Stimulated activated CD8-positive, alpha-beta memory T cell treated with anti-CD3 and anti-CD28 coated beads, Interleukin-4, amount 100 ng/mL, for 1 hour (primary cell): ENCODE measurements at places on chromosomes 5 and 9.

DNA sequence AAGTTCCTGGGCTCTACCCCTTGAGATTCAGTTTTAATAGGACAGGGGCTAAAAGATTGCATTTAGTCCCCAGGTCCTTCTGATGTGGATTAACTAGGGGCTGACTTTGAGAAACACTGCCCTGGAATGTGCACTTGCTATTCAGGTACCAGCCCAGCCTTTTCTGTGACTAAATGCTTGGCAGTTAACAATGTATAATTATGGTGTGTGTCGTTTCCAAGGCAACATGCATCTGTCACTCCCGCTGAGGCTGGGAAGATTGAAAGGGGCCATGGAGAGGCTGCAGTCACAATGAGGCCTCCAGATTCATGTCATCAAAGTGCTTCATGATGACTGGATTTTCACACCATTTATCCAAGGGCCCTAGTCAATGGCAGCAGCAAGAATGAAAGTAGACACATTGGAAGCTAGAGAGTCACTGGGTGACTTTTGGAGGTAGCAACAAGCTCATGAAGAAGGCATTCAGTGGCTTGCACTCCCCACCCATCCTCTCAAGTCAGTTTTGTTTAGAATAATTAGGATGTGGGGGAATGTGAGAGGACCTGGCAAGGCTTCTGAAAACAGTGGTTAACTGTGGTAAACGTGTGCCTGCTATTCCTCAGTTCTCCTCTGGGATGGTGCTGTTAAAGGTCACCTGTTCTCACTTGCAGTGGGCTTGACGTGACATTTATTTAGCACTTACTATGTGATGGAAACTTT is 28.3 kb downstream of the RAI14 start:
- DNase-seq: no peak

DNA sequence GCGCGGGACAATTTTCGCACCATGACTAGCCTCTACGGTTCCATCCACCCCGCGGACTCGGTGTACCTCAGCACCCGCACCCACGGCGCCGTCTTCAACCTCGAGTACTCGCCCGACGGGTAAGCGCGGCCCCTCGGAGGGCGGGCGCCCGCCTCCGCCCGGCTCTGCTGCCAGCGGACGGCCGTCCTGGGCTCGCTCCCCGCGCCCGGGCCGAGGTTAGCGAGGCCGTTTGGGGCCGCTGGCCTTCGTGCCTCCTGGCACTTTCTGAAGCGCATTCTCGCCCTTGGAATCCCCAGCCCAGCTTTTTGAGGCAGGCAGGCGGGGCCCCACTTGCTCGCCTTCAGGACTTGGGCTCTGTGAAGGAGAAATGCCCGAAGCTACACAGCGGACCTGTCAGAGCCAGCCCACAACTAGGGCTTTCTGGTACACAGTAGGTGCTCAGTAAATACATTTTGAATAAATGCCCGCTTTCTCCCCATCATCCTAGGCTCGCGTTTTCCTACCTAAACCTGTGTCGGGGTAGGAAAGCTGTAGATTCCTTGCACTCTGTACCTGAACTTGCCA is 772 bp downstream of the DCAF10 start:
- DNase-seq: no peak

DNA sequence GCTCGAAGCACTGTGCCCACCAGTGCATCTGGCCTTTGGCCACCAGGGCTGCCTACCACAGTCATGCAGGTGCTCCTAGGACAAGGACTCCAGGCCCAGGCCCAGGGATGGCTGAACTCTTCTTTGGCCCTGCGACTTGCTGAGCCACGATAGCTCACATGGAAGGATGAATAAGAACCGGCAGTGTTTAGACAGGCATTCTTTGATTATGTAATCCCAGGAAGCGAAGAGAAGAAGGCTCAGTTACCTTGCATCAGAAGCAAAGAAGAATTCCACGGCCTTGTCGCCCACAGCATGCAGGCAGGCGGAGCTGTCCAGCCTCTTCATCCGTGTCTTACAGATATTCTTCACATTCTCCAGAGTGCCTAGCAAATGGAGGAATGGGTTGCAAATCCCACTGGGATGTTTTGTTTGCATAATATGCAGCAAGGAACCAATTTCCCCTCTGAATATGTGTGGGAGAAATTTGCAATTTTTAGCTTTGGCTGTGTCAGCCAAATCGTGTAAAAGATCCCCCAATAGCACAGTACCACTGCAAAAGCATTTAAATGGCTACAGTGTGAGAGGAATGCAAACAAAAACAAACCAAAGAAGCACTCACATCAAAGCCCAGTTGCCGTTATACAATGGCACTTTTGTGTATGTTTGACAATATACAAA is 29.1 kb downstream of the GFPT2 start:
- no peak for DNase-seq

DNA sequence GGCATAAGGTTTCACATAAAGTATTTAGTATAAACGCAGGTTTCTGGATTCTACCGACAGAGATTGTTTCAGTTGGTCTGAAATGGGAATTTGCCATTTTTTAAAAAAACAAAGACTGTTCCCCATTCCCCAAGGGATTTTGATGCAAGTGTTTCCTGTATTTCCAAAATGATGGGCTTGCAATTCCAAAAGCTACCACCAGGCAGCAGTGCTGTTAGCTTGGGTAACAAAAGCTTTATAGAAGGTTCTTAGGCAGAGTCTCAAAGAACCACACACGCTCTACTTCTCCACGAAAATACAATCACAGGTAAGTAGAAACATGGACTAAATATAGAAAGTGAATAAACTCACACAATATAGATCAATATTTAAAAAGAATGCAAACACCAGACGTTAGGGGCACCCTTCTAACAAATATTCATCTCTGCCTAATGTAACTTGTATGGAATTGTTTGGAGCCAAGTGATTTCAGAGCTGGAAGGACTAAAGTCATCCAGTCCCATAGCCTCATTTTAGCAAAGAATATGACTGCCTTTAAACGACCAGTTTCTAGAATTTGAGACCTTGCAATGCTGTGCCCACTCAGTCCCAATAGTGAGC is 154.3 kb downstream of the SPOCK1 start:
- no peak for DNase-seq

- no peak for DNase-seq
Measured at GRCh38 chr5:37665272-37665671, 174.6 kb downstream of the GDNF start.

DNA sequence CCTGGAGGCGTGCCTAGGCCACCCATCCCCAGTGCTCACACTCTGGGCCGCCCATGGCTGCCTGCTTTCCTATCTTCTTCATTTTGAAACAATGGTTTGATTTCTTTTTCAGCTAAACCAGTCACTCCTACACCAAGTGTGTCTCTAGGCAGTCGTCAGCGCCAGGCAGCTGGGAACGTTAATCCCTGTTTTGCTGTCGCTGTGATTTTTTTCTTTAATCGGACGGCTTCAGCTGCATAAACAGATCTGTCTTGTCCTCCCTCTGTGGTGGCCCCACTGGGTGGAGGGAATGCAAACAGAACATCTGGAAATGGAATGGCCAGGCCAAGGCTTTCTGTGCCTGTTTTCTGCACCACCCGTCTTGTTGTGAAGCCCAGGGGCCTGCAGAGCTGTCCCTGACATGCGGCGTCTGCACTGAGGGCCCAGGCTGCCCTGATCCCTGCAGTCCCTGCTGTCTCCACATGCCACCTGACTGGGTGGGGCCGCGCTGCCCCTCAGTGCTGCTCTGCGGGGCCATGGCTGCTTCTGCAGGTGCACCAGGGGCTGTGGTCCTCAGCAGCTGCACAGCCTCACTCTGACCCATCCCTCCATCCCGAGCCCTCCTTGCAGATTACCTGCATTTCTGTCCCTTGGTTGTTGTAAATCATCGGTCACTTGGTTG is 51.5 kb downstream of the WNK2 start:
- DNase-seq: no peak

DNA sequence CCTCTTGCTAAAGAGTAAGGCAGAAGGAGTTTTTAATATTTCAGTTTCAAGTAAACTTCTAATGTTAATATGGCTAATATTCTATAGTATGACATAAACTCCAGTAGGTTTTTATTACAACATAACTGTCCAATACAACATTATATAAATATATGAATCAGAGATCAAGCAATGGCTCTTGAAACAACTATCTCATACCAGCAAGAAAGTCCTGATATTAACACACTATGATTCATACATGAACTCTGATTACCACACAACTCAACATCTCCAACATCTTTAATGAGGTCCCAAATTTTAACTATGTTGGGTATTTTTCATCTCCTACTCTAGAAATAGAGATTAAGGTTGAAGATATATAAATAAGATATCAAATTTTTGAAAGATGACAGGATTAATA is 878.3 kb downstream of the TLE1 start:
- DNase-seq: no peak

GRCh38 chr5:8865686-8866374 is 680.0 kb downstream of the SEMA5A start:
- DNase-seq: no peak

DNA sequence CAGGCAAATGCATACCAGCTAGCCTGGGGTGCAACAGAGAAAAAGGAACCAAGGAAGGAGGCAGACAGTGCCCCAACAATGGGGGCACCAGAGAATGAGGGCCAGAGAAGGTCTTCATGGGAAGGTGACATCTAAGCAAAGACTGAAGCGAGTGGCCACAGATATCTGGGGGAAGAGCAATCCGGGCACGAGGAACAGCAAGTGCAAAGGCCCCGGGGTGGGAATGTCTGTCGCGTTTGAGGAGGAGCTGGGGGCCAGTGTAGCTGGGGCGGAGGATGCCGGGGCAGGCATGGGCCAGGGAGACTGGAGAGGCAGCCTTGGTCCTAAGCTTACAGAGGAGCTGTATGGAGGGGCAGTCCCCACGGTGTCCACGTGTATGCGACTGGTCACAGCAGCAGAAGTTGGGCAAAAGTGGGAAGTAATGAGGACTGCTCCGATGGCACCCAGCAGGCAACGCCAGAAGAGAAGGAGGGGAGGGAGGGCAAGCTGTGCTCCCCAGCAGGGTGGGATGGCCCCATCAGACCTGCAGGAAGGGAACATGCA is 19.1 kb downstream of the EEIG1 start:
- no peak for DNase-seq

GRCh38 chr5:540071-540905 is 16.0 kb upstream of the SLC9A3 start:
- no peak for DNase-seq

- no peak for DNase-seq
Measured at GRCh38 chr5:175282611-175283225, 161.3 kb downstream of the DRD1 start.
